ENCODE measurements at places on chromosomes 6 and 20. TPM values are rescaled to one million over a fixed set of nuclear protein-coding genes. Genes with fewer than 3 reads are reported as not detected.
A peak's percentile ranks its signal among the peaks of the same experiment; 100 is the strongest.

DNA sequence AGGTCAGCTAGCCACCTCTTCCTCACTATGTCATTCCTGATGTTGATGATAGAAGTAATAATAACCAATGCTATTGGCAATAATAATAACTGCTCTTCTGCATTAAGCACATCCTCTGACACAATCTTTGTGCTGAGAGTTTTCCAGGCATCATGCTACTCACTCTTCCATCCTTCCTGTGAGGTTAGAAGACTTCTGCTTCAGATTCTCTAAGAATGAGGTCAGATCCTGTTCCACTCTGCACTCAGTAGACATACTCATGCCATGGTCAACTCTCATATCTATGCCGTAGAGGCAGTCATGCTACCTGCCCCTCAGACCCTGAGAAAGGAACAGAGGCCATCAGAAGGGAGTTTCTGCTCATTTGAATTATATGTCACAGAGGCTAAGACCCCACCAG, 98.1 kb upstream of the TOP1 start:
- DNase-seq, result no peak

DNA sequence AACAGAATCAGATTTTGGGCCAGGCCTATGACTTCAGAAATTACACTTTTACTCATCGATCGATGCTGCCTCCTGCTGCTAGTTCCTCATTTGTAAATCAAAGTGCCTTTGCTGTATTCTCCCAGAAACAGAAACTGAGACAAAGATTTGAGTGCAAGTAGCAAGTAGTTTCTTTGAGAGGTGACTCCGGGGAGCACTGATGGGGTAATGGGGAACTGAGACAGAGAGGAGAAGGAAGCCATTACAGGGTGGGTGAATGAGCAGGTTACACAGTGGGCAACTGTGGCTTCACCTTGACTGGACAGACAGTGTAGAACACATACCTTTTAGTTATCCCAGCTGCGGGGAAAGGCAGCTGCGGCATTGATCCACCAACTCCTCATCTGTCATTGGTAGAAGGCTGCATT, 9.7 kb upstream of the CD40 start:
- DNase-seq, result no peak

DNA sequence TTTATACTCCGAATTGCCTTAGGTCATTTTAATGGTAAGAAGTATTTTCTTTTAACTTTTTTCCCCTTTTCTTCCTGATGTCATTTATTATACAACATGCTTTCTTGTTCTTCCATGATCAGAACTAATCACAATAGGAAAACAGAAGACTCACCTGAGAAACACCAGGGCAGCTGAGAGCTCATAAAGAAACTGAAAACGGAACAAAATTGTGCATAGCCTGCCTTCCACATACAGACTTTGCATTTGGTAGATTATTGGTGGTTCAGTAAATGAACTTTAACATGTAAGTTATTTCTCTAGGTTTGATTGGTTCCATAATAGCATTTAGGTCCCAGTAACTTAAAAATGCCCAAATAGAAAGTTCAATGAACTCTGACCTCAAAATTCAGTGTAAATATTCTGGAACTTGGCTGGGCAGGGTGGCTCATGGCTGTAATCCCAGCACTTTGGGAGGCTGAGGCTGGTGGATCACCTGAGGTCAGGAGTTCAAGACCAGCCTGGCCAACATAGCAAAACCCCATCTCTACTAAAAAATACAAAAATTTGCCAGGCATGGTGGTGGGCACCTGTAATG, 161.1 kb upstream of the DTNBP1 start:
- no peak for DNase-seq

GRCh38 chr6:33694401-33694931, 17.0 kb downstream of the UQCC2 start:
- DNase-seq, result no peak

GRCh38 chr6:37171201-37171969, 1.4 kb downstream of the PIM1 start:
- peak; percentile 54 for DNase-seq

DNA sequence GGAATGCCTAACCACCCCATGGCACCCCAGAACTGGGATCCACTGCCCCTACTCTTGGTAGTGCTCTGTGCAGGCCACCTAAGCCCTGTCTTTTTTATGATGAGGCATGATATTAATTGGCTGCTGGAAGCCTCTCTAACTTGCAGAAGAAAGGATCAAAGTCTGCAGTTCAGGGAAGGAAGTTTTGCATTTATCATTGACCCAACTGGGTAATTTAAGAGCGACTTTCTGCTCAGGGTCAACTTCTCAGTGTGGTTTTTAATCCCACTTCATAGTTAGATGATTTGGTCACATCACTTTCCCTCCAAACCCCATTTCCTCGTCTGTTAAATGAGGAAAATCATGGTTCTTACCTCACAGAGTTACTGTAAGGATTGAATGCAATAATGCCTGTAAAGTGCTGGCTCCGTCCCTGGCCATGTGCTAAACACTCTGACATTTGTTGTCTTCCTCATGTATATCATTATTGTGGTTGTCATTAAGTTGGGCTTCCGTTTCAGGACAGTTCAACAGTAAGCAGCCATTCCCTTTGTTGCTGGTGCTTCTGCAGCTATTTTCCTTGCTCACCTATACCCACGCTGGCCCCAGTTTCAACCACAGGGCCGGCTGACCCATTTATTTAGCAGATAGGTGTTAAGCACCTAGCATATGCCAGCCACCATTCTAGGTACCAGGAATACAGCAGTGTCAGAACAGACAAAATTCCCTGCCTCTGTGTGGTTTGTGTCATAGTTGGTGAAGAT, 14.2 kb downstream of the E2F3 start:
- DNase-seq, result no peak

- no peak for DNase-seq
Observed at GRCh38 chr20:48281501-48281900, 496.2 kb upstream of the SULF2 start.

GRCh38 chr20:19807191-19807945, 49.3 kb downstream of the RIN2 start:
- peak; percentile 77 for DNase-seq

GRCh38 chr20:47493963-47494293, 7.8 kb upstream of the NCOA3 start:
- no peak for DNase-seq

- DNase-seq, result no peak
Observed at GRCh38 chr20:36992802-36993334, 41.4 kb upstream of the SAMHD1 start.

GRCh38 chr6:54013966-54014365, 97.3 kb upstream of the MLIP start:
- DNase-seq, result no peak

GRCh38 chr6:146361128-146361924, 182.3 kb upstream of the RAB32 start:
- DNase-seq, result no peak

GRCh38 chr6:42315991-42316970, 98.6 kb upstream of the MRPS10 start:
- peak; percentile 98 for DNase-seq

- no peak for DNase-seq
Observed at GRCh38 chr20:21513881-21514540, at the start of gene NKX2-2. Gene NKX2-2, minus strand, starts transcription at chr20:21514064. Its CDS starts 395 bp downstream, at chr20:21513669.

DNA sequence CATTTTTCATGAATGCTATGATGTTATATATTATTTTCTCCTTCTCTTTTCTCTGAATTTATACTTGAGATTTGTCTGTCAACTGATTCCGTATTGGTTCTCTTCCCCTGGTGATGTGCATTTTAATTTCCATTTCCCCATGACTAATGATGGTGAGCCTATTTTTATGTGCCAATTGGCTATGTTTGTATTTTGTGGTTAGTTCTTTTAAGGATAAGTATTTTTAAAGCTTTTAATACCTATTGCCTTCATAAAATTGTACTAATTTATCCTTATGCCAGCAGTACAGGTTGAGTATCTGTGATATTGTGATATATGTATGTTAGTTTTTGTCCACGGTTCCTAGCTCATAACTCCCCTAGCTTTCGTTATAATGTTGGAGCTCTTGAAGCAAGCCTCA, 2.8 kb downstream of the POLH start:
- peak; percentile 6 for DNase-seq

DNA sequence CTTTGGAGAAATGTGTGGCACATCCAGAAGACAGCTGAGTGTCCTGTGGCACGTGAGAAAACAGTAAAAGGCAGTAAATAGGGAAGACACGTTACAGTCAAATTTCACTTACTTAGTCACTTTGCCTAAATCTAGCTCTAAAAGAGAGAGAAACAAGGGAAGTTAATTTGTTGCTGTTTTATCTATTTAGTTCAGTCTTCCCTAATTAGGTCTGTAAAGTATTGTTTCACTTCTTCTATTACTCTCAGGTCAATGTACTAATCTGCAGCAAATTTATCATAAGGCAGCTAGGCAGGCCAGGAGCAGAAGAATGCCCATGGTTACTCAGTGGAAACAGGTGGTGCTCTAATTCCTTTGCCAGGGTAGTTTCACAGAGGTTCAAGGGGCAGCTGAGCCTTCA, 124.3 kb upstream of the CNR1 start:
- no peak for DNase-seq

DNA sequence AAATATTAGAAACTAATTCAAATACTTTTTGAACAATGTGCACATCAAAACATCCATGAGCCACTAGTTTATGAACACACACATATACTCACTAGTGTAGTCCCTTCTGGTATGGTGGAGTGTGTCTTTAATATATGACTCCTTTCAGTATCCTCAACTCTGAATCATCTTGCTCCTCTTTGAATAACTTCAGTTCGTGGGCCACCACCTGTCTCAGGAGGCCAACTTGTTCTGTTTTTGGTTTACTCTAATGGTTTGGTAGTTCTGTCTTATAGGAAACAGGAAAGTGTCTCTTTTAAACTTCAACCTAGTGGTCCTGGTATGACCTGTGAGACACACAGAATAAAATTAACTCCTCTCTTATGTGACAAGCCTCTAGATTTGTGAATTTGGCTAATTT, 55.6 kb downstream of the ZNF292 start:
- DNase-seq, result no peak

DNA sequence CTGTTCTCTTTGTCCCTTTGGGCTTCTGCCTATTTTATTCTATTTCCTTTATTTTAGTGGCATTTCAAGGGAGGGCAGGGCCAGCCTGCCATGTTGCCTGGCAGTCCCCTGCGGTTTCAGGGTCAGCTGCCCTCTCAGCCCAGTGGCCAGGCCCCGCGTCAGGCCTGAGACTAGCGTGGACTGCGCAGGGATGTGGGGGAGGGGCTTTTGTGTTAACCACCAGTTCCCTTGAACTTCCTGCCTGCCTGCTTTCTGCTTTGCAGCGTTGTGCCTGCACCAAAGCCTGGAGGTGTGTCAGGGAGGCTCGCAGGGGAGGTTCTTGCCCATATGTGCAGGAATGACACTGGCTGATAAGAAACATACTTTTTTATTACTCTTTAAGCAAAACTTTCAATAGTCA, 157.6 kb downstream of the SLC35B3 start:
- DNase-seq, result peak; percentile 3

DNA sequence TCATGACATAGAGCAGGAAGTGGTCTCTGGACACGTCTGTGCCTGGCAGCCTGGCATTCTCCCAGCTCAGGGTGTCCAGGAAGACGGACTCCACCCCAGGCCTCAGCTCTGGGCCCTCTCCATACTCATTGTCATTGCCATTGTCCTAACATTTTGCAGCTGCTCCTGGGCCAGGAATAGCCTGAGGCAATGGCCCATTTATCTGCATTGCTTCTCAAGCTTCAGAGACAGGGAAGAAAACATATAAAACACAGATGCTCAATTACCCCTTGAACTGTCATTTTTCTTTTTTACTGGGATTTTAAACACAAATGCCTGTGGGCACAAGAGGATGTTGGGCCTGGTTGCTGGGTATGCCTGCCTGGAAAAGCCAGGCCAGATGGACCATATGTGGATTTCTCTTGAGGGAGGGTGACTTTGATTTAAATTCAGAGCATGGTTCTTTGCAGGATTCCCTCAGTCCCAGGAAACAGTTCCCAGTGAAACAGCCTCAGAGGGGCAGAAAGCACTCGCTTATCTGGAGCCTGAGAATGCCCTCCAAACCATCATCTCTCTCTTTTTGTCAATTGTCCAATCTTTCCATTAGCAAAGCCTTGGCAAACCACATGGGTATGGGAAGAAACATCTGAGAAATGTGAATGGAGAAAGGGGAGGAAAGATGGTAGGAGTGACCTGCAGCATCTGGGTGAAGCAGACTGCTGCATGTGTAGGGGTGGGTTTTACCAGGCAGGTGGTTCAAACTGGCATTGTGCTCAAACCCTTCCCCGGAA, 17.9 kb downstream of the LAMP5 start:
- DNase-seq, result no peak

GRCh38 chr20:1800777-1801176, 94.4 kb upstream of the SIRPA start:
- DNase-seq, result peak; percentile 50

- peak; percentile 19 for DNase-seq
Observed at GRCh38 chr6:14917109-14917910, 328.6 kb upstream of the JARID2 start.

- DNase-seq, result no peak
Observed at GRCh38 chr6:27076116-27076515, 171.4 kb upstream of the PRSS16 start.

- DNase-seq, result no peak
Observed at GRCh38 chr6:90146024-90146423, 150.6 kb downstream of the BACH2 start.

GRCh38 chr20:4470375-4470774, 251.3 kb upstream of the PRND start:
- DNase-seq, result peak; percentile 49

GRCh38 chr6:24441599-24441904, 38.8 kb downstream of the MRS2 start:
- no peak for DNase-seq

GRCh38 chr6:161368514-161368913, 94.7 kb upstream of the AGPAT4 start:
- DNase-seq, result no peak

DNA sequence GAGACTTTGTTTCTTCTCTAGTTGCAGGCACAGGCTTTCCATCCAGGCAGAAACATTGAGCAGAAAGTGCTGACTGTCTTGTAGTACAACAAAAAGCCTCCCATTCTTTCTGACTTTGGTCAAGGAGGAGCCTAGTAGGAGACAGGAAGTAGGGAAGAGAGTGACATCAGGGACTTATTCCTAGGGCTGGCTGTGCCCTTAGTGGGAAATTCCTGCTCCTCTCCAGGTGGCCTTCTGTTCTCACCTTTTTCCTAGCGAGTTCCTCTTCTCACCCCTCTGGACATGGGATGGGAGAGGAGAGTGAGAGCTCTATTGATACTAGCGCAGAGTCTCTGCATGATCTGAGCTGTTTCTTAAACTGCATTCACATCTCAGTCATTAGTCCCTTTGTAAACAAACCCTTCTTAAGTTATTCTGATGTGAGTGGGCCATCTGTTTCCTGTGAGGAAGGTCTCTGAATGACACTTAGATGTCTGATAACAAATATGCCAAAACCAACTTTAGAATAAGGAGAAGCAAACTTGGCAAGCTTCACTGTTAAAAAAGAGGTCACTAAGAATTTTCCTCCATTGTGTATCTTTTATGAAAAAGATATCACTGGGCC, 455.0 kb downstream of the GJA1 start:
- no peak for DNase-seq

GRCh38 chr20:48774696-48775095, 53.1 kb downstream of the PREX1 start:
- no peak for DNase-seq

ROMO1 gene
- 86.9 TPM for total RNA-seq

TREM2 gene
- not detected for total RNA-seq

C20orf202 gene
- total RNA-seq, result not detected

SAMD5 gene
- 0.87 TPM for total RNA-seq

DUSP15 gene
- total RNA-seq, result not detected

GGTLC1 gene
- not detected for total RNA-seq

Measured in renal cortical epithelial cell (primary cell).